WTC11 (cell line): ENCODE measurements at places on chromosomes 3 and 15. TPM values are rescaled to one million over a fixed set of nuclear protein-coding genes. Genes with fewer than 3 reads are reported as not detected.

The MAPKAPK3 gene
- total RNA-seq: 52.7 to 60.2 TPM (median 54.4 TPM) in 3 replicates

DNA sequence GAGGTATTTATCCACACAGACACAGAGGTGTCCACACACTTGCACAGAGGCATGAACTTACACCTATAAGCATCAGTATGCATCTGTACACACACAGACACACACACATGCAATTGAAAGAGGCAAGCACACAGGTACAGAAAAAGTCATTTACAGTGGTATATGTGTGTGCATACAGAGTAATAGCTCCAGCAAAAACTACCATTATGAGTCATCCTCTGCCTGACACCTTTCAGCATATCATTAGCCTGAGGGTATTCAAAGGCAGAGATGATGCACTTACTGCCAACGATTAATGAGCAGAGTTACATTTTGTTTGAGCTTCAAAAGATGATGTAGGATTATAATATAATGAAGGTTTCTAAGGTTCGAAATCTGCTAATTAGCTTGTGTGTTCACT lies 100.3 kb upstream of the TPRG1 start:
- no peak for DNase-seq

The MKRN3 gene
- not detected in 3 replicates for total RNA-seq

DNA sequence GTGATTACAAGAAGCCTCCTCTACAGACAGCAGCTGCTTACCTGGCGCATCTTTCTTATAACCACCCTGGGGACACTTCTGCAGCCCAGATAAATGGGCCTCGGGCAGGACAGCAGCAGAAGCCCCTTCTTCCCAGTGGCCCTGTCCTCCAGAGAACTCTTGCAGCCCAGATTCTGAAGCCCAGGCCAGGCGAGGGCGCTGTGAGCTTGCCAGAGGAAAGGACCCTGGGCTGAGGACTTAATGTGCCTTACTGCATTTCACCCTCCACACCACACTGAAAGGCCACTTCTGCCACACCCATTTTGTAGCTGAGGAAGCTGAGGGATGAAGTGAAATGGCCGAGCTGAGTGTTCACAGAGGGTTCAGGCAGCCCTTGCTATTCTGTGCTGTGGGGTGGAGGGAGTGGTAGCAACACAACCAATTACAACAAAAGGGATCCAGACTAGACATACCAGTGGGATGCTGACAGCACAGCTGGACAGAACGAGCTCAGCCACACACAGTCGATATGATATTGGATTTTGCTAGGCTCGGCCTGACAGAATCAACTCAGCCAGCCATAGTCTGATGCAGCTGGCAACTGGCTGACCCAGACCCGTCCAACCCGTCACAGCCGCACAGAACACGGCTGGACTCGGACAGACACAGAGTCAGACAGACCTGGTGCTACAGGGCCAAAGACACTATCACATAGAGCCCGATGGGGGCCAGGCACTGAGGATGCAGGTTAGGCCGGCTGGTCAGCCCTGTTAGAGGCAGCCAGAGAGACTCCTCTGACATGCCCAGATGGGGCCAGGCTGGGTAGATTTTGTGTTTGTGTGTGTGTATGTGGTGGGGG lies 7.3 kb downstream of the ACOX2 start:
- DNase-seq: peak; percentile 88

- DNase-seq: peak; percentile 66
Observed at GRCh38 chr15:28975766-28976179, 90.0 kb downstream of the APBA2 start.

DNA sequence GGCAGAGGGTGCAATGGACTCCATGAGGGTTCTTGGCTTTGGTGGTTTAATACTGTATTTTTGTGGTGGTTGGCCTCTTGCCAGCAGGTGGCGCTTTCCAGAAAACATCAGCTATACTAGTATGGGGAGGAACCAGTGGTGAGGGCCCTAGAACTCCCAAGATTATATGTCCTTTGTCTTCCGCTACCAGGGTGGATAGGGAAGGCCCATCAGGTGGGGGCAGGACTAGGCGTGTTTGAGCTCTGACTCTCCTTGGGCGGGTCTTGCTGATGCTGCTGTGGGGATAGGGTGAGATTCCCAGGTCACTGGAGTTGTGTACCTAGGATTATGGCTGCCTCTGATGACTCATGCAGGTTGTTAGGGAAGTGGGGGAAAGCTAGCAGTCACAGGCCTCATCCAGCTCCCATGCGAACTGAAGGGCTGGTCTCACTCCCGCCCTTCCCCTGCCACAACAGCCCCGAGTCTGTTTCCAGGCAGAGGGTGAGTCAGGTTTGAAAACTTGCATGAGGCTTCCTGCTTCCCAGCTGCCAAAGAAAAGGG lies 357.7 kb downstream of the OTOL1 start:
- DNase-seq: peak; percentile 65

DNA sequence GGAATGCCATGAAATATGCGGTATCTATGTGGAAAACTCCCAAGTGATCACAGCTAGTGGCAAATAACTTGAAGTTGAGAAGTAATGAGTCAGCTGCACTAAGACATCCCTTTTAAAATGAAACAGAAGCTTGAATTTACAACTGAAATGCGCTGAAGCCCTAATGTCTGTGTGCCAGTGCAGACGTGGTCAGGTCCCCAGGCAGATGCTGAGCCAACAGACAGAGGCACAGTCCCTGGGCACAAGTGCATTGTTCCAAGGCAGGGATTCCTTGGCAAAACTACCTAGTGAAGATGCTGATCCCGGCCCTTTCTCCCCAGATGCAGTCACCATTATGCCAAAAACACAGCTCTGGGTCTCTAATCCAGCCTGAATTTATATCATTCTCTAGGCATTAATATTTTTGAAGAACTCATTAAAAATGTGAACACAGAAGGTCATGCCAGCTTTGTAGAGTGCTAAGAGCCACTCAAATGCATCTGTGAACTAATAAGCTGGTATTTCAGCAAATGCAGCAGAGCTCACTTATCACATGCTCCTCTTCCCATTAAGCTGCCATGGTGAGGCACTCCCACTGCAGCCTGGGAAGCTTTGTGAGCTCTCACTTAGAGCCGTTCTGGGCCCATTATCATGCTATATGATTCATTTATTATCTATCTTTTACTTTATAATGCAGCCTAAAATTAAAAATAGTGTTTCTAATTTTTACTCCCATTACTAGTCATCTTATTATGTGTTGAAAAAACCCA lies 200.1 kb downstream of the GABRB3 start:
- no peak for DNase-seq

GRCh38 chr3:53645754-53646153 lies 151.3 kb downstream of the CACNA1D start:
- no peak for DNase-seq

The ZNF860 gene
- total RNA-seq: 6.4 to 6.7 TPM (median 6.5 TPM) in 3 replicates

- no peak for DNase-seq
Observed at GRCh38 chr3:69712269-69712668, 27.0 kb upstream of the MITF start.

The TMIE gene
- 0.57 to 1.3 TPM (median 0.69 TPM) in 3 replicates for total RNA-seq

The PRR20G gene
- 0.18 TPM in 1 of 3 replicates, not detected in the others for total RNA-seq

DNA sequence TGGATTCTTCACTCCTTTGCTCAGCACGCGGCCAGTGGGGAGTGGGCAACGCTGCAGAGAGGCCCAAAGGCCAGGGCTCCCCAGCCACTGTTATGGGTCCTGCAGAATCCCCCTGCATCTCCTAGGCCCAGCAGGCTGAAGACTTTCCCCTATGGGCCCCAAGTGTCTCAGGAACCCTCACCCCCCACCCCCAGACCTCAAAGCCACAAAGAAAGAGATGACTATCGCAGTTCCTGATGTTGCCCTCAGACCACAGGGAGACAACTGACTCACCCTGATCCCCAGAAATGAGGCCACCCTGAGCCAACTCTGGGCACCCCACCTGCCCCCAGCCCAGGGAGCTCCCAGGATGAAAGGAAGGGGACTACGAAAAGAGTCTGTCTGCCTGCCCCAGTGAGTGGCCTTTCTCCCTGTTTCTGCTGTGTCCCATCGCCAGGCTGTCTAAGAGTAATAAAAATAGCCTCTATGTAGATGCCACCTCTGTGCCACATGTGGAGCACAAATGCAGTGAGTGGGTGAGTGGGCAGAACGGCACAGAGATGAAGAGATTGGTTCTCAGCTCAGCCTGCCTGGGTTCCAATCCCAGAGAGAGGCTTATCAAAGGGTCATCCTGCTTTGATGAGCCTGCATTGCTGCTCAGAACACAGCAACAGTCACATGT lies 283.0 kb downstream of the UACA start:
- no peak for DNase-seq

The NRROS gene
- 3.1 to 5.1 TPM (median 4.9 TPM) in 3 replicates for total RNA-seq

- DNase-seq: no peak
Observed at GRCh38 chr15:44804298-44805046, 68.1 kb downstream of the TRIM69 start.

GRCh38 chr15:48388910-48389309 lies 57.7 kb downstream of the DUT start:
- DNase-seq: no peak

The MUC20 gene
- 0.34 to 0.77 TPM (median 0.57 TPM) in 3 replicates for total RNA-seq

DNA sequence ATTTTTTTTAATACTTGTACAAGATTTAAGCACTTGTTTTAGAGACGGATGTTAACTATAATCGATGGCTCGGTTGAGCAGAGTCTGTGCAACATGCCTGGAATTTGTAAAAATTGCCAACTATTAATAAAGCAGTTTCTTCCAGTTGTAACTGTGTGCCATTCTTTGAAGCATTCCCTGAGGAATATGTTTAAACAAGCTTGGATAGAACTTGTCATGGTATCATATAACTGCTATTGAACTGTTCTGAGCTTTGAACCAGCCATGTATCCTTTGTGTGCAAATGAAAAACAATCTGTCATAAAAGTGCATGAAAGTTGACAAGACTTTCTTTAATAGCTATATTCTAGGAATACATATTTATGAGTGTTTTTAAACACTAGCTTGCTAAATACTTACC lies 45.8 kb upstream of the UBE2E2 start:
- DNase-seq: no peak

The CHRFAM7A gene
- total RNA-seq: 6.2 to 8.7 TPM (median 8.2 TPM) in 3 replicates

DNA sequence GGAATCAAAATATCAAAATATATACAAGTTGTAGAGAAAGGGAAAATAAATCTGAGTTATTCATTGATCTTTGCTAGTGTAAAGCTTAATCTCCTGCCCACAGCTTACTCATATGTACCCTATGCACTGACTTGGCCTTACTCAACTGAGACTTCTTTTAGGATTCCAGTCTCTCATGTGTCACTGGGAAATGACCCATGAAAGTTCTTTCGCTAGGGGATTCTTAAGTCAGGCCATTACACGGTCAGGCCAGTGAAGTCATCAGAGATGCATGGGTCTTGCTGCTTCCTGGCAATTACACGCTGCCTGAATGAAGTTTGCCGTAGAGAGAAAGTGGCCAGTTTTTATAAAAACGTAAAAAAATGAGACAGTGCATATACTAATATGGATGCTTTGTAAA lies 20.7 kb upstream of the LPP start:
- no peak for DNase-seq

- peak; percentile 38 for DNase-seq
Observed at GRCh38 chr3:26345613-26346012, 277.0 kb upstream of the LRRC3B start.

The ZPLD1 gene
- total RNA-seq: not detected in 3 replicates

- DNase-seq: no peak
Observed at GRCh38 chr3:99509224-99509623, 129.2 kb upstream of the COL8A1 start.
